ENCODE measurements at places on chromosomes 12 and 14.

DNA sequence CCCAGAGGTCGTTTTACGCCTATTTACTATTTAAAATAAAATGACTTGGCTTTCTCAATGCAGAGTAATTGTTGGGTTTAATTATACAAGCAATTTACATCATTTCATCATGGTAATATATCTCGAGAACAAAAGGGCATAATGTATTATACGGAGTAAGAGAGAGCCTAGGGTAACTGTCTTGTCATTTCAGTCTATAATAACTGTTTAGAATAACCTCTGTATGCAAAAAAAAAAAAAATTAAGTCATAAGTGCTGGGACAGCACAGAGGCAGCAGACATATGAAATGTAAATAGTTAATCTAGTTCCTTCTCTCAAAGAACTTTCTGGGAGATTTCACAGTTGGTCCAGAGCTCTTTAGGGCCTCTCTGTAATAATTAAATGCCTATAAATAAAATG lies 284.9 kb downstream of the TMTC2 start:
- DNase-seq = no peak

DNA sequence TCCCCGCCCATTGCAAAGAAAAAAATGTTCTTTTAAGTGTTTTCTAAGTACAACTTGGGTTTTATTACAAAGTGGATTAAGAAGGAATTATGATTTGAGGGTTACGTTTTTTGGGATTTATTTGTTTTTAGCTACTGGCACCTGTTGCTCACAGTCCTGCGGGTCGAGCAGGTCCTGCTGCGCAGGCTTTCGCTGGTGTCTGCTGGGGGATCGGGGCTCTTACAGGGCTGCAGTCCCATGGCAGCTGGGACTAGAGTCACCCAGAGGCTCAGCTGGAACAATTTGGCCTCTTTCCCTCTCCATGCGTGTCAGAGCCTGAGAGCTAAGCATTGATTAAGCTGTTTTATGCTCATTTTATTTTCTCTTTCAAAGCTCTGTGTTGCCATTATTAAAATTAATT lies 55.6 kb upstream of the DYNC1H1 start:
- no peak for DNase-seq

DNA sequence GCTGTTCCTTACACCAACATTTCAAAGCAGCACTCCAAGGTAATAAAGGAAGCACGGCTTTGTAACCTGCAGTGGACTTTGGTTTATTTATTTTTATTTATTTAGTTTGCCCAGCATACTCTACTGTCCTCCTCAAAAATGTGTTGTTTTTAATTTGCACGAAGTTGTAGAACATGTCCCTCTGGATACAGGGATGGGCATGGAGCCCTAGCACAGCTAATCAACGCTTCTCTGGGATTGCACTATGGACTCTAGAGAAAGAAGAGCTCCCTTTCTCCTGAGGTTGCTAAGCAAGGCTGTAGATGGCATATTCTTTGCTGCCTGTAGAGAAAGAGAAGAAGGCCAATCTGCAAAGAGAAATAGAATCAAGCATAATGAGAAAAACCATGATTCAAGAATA lies 5.9 kb upstream of the ANAPC5 start:
- DNase-seq = no peak

DNA sequence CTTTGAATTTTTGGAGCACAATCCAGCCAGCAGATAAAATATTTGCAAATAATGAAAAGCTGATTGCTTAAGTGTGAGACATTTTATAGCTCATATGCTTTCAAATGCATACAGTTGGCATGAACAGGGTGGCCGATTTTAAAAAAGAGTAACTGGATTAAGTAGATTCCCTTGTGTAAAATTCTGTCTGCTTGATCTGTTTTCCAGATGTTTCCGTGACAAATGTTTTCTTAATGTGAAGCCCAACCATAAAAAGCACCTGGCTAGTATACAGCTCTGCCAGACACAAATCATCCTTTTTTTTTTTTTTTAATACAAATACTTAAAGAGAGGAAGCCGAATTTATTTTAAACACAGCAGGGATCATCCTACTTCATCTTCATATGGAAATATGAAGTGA lies 440.7 kb downstream of the CCER1 start:
- no peak for DNase-seq

GRCh38 chr12:109715310-109716091 lies 1.9 kb downstream of the FAM222A start:
- peak; percentile 44 for DNase-seq

- no peak for DNase-seq
Observed at GRCh38 chr14:95895720-95896119, 19.1 kb downstream of the TUNAR start.

DNA sequence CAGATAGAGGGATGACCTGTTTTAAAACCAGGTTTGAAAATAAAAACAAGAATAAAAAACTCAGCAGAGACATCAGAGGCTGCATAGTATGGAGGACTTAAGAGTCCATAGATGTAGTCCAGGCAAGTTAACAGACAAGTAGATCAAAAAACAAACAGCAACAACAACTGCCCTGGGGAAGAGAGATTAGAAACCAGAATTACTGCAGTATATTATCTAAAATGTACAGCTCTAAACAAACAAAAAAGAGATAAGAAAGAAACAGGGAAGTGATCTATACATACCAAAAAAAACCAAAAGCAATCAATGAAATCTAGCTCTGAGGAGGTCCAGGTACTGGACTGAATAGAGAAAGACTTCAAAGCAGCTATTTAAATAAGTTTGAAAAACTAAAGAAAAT lies 48.8 kb downstream of the ACSM4 start:
- DNase-seq = no peak

DNA sequence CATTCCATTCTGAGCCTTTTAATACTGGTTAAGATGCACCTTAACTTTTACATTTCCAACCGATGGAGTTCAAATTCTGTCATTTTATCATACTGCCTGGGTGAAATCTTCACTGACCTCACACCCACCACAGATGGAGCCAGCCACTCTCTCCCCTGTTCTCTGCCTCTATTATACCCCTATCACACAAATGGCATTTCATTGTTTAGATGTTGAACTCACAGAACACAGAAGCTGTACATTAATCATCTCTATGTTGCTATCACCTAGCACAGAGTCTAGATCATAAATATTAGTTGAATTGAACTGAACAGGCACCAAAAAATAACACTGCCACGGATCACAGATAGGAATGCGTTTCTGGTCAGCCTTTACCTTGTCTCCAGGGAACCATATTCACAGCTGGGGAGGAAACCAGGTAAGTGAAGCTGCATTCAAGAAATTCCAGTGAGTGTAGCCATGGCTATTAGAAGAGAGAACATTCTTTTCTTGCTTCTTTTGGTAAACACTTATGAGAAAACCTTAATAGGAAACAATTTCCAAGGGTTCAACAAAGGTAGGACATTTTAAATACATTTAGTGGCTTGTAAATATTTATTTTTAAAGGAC lies 194.9 kb upstream of the RMST start:
- DNase-seq = no peak

DNA sequence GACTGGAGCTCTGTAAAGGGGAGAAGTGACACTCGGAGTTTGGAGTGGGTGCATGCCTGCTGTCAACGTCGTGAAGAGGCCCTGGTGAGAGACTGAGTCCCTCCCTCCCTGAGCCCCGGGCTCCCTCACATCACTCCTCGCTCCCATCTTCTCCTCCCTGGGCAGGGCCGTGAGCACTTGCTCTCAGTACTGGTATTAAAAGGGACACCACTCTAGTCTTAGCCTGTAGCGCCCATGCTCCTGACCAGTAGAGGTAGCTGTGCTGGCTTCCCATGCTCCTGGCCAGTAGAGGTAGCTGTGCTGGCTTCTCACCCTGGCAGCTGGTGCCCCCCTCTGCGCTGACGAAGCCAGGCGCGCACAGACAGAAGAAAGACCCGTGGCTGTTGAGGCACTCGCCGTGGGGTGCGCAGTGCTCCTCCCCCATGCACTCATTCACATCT lies 14.7 kb downstream of the ISCA2 start:
- DNase-seq = no peak

DNA sequence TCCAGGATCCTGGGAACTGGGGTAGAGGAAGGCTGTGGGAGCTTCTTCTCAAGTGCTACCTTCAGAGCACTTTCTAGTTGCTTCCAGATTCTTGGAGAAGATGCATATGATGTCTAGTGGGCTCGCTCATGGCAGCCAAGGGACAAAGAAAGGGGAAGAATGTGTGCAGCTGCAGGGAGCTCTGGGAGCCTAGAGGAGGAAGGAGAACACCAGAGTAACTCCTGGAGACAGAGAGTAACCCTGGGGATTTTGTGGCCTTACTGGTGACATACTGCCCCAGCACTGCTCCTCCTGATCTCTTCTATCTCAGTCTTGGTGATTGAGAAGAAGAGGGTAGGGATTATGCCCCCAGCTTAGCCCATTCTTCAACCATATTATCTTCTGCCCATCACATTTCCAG lies 10.3 kb upstream of the SP7 start:
- DNase-seq = no peak

- peak; percentile 64 for DNase-seq
Observed at GRCh38 chr12:124774054-124774461, 89.6 kb downstream of the SCARB1 start.

- no peak for DNase-seq
Observed at GRCh38 chr14:103840014-103840413, 7.4 kb downstream of the PPP1R13B start.

GRCh38 chr12:84919271-84919670 lies 6.7 kb upstream of the SLC6A15 start:
- no peak for DNase-seq

GRCh38 chr12:10783252-10783651 lies 19.2 kb downstream of the TAS2R7 start:
- no peak for DNase-seq

- no peak for DNase-seq
Observed at GRCh38 chr12:66587912-66588311, 91.0 kb downstream of the GRIP1 start.

GRCh38 chr14:71783786-71784185 lies 148.4 kb upstream of the RGS6 start:
- no peak for DNase-seq

DNA sequence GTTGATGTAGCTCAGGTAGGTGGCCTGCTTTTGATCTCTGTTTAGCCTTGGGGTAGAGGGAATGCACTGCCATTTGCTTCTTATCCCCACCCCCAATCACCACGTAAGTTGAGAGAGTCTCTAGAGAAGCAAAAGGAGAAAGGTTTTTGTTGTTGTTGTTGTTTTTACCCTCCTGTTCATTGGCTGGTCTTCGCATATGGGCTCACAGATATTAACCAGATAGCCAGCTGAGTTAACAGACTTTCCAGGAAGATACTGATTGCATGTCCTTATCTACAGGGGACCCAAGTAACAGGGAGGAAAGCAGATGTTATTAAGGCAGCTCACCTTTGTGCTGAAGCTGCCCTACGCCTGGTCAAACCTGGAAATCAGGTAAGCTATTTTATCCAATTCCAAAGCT lies 2.9 kb downstream of the PA2G4 start:
- DNase-seq = no peak

- no peak for DNase-seq
Observed at GRCh38 chr12:121003650-121004049, 12.6 kb downstream of the C12orf43 start.

DNA sequence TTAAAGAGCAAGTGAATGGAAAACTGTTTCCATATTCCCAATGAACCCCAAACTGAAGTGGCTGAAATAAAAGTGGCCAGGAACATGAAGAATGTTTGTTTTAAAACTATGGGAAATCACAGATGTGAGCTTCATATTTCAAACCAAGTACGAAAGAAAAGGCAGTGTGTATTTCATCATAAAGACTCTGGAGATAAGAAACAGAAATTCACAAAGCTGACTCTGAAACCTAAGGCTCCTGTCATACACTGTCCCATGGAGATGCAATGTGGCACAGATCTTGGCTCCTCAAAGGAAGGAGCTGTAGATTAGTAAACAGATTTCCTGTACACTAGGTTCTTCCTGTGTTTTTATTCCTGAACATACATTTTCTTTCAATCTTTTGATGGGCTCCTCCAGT lies 304.4 kb downstream of the MED13L start:
- no peak for DNase-seq

DNA sequence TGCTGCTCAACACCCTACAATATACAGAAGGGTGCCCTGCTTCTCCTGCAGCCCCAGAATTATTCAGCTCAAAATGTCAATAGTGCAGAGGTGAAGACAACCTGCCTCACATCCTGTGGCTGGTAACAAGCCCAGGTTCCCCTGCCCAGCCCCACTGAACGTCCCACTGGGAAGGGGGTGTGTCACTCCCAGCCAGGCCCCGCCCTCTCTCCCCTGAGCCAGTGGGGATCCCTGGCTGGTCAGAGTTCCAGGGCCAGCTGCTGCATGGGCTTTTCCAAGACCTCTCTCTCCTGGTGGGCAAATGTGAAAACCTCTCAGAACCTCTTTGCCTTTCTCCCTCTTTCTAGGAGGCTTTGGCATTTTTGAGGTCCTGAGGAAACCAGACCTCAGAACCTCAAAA lies 13.7 kb upstream of the LHX5 start:
- no peak for DNase-seq

DNA sequence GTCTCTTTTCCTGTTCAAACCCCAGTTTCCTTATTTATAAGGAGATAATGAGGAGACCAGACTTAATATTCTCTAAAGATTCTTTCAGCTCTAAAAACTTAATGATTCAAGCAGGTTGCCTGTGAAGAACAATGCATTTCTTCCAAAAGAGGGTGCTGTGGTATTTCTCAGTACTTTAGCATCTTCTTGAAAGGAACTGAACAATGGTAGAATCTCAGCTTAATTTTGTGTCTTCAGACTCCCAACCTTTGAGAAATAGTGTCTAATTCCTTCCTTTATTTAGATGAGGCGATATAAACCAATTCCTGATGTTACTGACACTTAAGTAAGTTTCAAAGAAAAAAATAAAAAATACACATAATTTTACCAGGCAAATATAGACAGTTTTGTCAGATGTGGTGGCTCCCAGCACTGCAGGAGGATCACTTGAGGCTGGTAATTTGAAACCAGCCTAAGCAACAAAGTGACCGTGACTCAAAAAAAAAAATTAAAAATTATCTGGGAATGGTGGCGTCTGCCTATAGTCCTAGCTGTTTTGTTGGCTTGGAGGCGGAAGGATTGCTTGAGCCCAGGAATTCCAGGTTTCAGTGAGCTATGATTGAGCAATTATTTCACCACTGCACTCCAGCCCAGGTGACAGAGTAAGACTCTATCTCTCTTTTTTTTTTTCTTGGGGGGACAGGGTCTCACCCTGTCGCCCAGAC lies 76.9 kb upstream of the PSMA6 start:
- no peak for DNase-seq

DNA sequence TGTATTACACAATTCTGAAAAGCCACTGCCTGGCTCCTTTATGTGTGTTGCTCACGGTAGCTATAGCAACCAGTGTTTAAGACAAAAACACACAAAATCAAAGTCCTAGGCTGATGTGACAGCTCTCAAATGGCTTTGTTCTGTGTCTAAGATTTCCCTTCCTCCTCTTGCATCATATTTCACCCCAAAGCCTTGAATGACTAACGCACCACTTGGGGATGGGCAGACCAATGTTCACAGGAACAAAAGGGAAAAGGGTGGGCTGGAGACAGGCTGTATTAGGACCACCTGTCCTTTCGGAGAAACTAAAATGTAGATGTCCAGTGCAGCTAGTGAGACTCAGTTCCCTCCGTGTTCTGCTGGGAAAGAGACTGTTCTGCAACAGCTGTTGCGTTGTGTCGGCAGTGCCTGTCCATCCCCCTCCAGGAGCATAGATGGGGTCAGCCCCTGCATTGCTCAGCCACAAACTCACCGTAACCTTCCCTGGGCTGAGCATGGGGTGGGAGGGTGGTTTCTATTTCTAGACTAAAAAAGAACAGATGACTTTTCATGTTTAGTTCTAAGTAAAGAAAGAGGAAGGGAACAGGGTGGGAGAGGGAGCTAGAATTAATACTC lies 26.8 kb upstream of the DAAM1 start:
- DNase-seq = peak; percentile 16
